Heart left ventricle (tissue), 16 donors: ENCODE measurements at places on chromosomes 16 and 17. TPM values are rescaled to one million over a fixed set of nuclear protein-coding genes. Genes with fewer than 3 reads are reported as not detected.

The PTX4 gene
- not detected for total RNA-seq

The TM4SF5 gene
- total RNA-seq, result not detected

The TBC1D3G gene
- total RNA-seq, result not detected

The PABPN1L gene
- total RNA-seq, result not detected

- H3K27ac ChIP-seq, result no peak overlapping the region
- DNase-seq, result no peak
- H3K27me3 ChIP-seq, result peaks cover 33% of the 10 kb centered on the region
- no peak overlapping the region for H3K4me3 ChIP-seq
Observed at GRCh38 chr16:50474138-50474537, 74.1 kb upstream of the NKD1 start.

- no peak overlapping the region for H3K4me3 ChIP-seq
- H3K36me3 ChIP-seq, result no peaks in the 10 kb centered on the region
Observed at GRCh38 chr16:52671590-52671989, 124.6 kb upstream of the TOX3 start.

DNA sequence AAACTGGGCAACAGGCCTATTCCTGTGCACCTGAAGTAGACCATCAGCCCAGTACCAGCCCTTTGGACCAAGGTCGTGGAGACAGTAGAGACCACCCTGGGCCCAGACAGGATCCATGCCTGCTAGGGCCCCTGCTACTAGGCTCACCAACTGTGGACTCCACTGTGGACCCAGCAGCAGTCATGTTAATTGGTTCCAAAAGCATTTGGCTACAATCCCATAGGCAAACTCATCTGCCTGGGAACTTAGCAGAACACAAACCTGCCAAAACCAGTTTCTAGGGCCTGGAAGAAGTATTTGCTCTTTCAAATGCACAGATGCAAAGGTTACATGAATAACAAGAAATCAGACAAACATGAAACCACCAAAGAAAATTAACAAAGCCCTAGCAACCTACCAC, 53.1 kb downstream of the ACSM2A start:
- DNase-seq, result no peak
- no peaks in the 10 kb centered on the region for H3K4me1 ChIP-seq
- H3K27ac ChIP-seq, result no peak overlapping the region
- no peak overlapping the region for H3K4me3 ChIP-seq

DNA sequence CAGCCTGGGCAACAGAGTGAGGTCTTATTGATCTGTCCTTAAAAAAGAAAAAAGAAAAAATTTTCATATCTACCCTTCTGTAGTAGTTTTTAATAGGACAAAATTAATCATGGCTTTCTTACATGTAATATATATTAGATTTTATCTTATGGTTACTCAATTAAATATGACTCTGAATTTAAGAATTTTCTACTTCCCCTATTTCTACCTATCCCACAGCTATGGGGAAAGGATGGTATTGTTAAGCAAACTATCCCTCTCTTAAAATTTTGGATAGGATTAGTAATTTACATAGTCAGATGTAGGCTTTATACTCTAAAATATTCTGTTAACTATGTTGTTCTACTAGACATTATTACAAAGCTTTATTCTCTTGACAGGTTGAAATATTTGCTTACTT, 62.5 kb downstream of the NQO1 start:
- DNase-seq, result no peak
- no peak overlapping the region for H3K27ac ChIP-seq
- no peaks in the 10 kb centered on the region for H3K4me1 ChIP-seq
- H3K4me3 ChIP-seq, result no peak overlapping the region
- H3K27me3 ChIP-seq, result no peaks in the 10 kb centered on the region

GRCh38 chr16:69554495-69554894, 11.3 kb upstream of the NFAT5 start:
- no peak overlapping the region for H3K27ac ChIP-seq
- DNase-seq, result no peak

DNA sequence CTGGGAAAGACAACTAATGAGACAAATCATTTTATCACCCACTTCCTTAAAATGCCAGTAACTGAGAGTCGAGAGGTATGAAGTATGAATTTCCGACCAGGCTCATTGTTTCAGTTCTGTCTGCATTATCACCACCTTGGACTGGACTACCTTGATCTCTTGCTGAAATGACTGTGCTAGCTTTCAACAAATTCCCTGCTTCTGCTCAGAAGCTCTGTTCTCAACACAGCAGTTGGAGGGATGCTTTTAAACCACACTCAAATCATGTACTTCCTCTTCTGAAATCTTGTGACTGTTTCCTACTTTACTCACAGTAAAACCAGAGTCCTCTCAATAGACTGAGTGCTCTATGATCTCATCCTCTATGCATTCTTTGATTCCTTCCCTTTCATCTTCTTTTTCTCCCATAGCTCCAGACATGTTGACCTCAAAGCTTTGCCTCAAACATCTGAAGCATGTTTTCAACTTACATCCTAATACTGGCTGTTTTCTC, 195.8 kb downstream of the KCNJ2 start:
- H3K27ac ChIP-seq, result no peak overlapping the region
- no peak for DNase-seq
- no peak overlapping the region for H3K4me3 ChIP-seq
- no peaks in the 10 kb centered on the region for H3K36me3 ChIP-seq

GRCh38 chr17:29579866-29580771, 9.3 kb downstream of the GIT1 start:
- peaks cover 30% of the 10 kb centered on the region for H3K4me1 ChIP-seq
- H3K27me3 ChIP-seq, result no peaks in the 10 kb centered on the region
- no peak overlapping the region for H3K27ac ChIP-seq
- peaks cover 72% of the 10 kb centered on the region for H3K36me3 ChIP-seq
